ENCODE measurements at places on chromosomes 7 and 10.

DNA sequence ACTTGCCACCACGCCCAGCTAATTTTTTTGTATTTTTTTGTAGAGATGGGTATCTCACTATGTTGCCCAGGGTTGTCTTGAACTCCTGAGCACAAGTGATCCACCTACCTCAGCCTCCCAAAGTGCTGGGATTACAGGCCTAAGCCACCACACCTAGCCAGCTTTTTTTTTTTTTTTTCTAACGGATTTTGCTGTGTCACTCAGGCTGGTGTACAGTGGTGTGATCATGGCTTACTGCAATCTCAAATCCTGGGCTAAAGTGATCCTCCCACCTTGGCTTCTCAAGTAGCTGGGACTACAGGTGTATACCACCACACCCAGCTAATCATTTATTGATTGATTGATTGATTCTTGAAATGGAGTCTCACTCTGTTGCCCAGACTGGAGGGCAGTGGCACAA is 106.0 kb upstream of the TRIM24 start:
- no peak for DNase-seq

DNA sequence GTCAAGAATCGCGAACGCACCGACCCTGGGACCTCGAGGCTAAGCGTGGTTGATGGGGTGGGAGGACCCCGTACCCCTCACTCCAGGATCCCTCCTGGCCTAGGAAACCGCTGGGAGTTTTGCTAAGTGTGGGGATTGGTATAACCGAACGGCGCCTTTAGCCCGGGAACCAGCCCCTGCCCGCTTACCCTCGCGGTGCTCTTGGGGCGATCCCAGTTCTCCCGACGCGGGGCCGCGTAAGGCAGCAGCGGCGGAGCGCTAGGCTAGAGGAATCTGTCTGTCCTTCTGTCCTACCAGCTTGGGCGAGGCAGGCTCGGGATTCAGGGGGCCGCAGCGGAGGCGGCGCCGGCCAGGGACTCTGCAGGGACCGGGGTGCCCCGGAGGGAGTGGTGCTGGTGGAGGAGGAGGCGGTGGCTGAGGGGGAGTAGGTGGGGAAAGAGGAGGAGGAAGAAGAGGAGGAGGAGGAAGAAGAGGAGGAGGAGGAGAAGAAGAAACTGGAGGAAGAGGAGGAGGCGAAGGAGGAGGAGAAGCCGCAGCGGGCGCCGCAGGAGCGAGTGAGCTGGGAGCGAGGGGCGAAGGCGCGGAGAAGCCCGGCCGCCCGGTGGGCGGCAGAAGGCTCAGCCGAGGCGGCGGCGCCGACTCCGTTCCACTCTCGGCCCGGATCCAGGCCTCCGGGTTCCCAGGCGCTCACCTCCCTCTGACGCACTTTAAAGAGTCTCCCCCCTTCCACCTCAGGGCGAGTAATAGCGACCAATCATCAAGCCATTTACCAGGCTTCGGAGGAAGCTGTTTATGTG is 439 bp upstream of the EMX2 start:
- peak; percentile 38 for DNase-seq

DNA sequence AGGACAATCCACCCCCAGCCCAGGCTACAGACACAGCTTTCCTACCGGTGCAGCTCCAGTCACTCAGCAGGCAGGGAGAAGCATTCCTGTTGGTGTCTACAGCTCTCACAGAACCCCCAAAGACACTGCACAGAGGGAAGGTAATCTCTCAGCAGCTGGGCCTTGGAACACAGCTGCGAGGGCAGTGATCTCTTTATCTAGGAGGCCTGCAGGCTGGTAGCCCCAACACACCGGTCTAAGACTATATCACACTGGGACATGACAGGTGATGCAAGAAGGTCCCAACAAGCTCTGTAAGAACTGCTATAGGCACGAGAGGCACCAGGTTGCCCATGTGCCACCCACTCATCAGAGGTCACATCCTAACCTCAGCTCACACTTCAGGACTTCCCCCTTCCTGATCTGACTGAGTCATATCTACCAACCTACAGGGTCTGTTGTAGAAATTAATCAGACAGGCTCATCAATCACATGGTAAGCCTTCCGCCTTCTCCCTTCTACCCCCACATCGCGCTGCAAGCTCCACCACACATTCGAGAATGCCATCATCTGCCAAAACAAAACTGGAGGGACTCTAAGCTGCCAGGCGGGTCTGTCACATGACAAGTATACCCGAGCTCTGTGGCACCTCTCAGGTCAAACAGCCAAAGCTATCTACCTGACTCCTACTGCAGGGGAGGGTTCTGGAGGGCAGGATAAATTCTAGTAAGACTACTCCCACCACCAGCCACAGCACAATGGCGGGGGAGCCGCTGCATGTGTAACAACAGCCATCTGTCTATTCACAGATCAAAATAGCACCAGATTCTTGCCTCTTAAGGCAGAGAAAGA is 26.1 kb downstream of the FAM53B start:
- peak; percentile 91 for DNase-seq

DNA sequence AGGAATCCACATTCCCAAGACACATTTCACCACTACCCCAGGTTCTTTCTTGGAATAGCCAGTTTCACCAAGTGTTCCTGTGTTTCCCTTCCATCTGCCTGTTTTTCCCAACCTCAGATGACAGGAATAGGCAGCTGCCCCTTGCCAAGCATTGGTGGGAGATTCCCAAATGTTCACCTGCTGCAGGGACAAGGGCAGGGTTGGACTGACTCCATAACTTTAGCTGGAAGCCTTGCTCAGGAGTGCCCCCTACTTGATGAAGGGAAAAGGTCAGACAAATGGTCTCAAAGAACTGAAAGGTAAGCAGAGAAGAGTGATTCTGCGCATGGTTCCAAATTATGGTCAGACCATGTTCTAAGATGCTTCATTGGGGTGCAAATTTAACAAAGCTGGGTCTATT is 45.1 kb upstream of the LYZL1 start:
- peak; percentile 11 for DNase-seq

GRCh38 chr10:51462076-51462779 is 237.2 kb downstream of the CSTF2T start:
- no peak for DNase-seq

All from activated naive CD4-positive, alpha-beta T cell treated with anti-CD3 and anti-CD28 coated beads for 36 hours (primary cell).